Fibroblast of pulmonary artery (primary cell): ENCODE measurements at places on chromosomes 13 and 19.

DNA sequence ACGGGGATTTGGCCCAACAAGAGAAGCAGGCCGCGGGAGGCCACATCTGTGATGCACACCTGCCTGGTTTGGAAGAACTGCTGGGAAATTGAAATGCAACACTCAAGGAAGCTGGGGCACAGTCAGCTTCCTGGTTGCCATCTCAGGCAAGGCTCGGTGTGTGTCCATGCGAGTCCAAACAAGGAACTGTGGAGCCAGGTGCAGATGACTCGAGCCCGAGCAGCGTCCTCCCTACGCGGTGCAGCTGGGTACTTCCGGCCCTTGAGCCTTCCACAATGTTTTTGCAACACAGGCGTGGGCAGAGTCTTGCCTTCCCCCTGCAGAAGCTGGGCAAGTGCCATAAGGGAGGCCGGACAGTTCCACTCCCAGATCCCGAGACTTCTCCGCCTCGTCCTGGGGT, 94.6 kb downstream of the CRYL1 start:
- DNase-seq, result no peak

DNA sequence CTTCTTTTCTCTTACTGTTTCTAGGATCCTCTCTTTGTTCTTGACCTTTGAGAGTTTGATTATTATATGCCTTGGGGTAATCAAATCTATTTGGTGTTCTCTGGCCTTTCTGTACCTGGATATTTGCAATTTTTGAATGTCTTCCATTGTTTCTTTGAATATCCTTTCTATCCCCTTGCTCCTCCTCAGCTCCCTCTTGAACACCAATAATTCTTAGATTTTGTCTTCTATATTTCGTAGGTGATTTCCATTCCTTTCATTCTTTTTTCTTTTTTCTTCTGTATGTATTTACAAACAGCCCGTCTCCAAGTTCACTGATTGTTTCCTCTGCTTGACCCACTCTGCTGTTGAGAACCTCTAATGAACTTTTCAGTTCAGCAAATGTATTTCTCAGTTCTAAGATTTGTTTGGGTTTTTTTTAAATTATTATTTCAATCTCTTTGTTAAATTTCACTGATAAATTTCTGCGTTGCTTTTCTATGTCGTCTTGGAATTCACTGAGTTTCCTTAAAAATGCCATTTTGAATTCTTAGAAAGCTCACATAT, 2.7 kb upstream of the CALM3 start:
- no peak for DNase-seq

GRCh38 chr13:52026246-52026626, 1.7 kb downstream of the UTP14C start:
- no peak for DNase-seq

- no peak for DNase-seq
Measured at GRCh38 chr19:15235781-15236180, 3.5 kb upstream of the EPHX3 start.

DNA sequence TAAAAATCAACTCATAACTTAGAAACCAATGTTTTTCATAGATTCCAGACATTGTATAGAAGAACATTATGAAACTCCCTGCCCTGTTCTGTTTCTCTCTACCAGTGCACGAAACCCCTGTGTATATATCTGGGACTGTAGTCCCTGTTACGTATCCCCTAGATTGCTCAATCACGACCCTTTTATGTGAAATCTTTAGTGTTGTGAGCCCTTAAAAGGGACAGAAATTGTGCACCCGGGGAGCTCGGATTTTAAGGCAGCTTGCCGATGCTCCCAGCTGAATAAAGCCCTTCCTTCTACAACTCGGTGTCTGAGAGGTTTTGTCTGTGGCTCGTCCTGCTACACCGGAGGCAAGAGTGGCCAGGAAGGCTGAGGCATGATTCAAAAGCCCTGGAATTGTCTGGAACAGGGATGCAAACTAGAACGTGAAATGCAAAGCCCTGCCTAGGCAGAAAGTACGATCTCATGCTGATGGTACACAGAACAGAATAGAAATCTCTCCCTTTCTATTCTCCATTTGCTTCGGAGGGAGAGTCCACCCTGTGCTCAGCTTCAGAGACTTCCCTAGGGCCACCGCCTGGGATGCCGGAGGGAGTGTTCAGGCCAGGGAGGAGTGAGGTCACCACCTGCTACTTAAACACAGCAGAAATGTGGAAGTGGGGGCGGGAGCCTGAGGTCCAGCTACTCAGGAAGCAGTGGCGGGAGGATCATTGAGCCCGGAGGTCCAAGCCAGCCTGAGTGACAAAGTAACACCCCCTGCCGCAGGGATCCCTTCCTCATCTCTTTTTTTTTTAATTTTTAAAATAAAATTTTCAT, 758 bp upstream of the ZNF888 start:
- DNase-seq, result peak; percentile 26

GRCh38 chr13:49213539-49213938, 6.6 kb upstream of the MLNR start:
- DNase-seq, result no peak

- DNase-seq, result peak; percentile 55
Measured at GRCh38 chr19:17718947-17719711, at the start of gene MAP1S. TSS of gene MAP1S (plus strand) at chr19:17719480. CDS start at chr19:17719503, 23 bp downstream.

DNA sequence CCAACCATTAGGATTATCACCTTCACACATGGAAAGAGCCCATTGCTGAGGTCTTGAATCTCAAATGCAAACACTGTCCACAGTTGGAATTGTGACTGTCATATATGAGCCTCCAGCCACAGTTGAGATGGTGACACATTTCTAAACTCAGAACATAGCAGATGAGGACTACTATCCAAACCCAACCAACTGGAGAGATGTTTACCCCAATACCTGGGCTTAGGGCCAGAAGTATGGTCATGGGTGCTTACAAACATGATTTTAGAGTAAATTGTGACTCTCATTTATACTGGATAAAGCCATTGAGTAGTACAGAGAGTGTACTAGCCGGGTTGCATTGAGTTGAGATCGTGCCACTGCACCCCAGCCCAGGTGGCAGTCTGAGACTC, 14.0 kb upstream of the ZNF681 start:
- DNase-seq, result no peak

- DNase-seq, result peak; percentile 49
Measured at GRCh38 chr19:47447470-47448359, 24.0 kb downstream of the SLC8A2 start.

DNA sequence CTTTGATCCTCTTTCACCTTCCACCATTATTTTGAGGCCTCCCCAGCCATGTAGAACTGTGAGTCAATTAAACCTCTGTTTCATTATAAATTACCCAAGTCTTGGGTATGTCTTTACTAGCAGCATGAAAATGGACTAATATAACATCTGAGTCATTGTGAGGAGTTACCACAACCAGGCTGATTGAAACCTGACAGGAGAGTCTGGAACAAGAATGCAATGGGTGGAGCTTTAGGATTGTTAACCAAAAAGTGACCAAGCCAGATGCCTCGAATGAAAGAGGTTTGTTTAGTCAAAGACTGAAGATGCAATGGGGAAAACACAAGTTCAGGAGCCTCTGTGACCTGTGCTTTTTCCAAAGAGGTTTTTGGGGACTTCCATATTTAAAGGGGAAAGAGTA, 659.0 kb downstream of the SLITRK6 start:
- DNase-seq, result no peak

DNA sequence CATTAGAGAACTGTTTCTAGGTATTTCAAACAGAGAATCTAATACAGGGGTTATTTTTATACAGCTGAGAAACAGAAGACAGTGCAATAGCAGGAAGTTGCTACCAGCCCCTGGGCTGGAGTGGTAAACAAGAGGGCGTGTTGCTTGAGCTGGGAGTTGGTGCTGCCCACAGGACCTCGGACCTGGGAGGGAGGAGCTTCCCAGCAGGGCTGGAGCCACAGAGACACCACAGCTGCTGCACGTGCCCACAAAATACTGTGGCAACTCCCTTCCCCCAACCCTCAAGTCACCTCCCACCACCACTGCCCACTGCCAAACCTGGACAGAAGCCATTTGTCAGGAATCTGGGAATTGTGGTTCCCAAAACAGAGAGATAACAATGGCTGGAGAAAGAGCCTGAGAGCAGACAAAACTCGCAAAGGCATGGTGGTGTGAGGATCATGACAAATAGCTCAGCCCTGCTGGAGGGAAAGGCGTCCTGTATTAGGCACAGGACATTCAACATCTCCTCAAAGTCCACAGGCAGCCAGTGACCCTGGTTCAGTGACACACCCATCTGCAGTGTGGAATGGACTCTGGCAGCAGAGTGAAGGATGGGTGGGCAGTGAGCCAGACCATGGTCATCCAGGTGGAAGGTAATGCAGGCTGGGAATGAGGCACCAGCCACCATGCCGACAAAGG, 57.2 kb downstream of the SPATA13 start:
- DNase-seq, result peak; percentile 39

- no peak for DNase-seq
Measured at GRCh38 chr19:38195237-38195636, 28.8 kb downstream of the DPF1 start.

GRCh38 chr13:20669162-20669561, 34.3 kb upstream of the IL17D start:
- no peak for DNase-seq
